Activated CD4-positive, CD25-positive, alpha-beta regulatory T cell treated with anti-CD3 and anti-CD28 coated beads, Interleukin-2, amount 50 U/mL, for 16 hours (primary cell): ENCODE measurements at places on chromosomes 16 and 17.

GRCh38 chr17:76538941-76539570 is 788 bp upstream of the PRCD start:
- no peak for DNase-seq

DNA sequence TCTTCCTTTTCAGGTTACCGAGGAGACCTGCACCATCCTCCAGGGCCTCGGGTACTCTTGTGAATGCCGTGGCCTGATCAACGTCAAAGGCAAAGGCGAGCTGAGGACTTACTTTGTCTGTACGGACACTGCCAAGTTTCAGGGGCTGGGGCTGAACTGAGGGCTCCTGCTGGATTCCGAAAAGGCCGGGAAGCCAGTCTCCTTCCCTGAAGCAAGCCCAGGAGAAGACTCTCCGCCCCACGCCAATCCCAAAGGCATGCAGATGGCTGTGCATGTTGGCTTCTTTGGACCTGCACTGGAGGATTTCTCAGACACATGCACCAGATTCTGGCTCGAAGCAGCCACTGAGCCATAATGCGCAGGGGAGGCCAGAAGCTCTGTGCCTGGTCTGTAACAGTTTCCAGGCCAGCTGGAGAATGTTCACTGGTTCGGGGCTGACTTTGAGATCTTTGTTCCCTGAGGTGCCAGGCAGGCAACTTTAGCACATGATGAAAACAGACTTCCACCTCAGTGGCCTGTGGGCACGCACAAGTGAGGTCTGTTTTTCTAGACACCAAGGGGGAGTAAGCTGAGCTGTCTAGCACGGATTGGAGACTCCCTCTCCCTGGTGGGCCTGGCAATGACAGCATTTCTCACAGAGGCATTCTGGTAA is 49.1 kb downstream of the ADCY7 start:
- DNase-seq: no peak

DNA sequence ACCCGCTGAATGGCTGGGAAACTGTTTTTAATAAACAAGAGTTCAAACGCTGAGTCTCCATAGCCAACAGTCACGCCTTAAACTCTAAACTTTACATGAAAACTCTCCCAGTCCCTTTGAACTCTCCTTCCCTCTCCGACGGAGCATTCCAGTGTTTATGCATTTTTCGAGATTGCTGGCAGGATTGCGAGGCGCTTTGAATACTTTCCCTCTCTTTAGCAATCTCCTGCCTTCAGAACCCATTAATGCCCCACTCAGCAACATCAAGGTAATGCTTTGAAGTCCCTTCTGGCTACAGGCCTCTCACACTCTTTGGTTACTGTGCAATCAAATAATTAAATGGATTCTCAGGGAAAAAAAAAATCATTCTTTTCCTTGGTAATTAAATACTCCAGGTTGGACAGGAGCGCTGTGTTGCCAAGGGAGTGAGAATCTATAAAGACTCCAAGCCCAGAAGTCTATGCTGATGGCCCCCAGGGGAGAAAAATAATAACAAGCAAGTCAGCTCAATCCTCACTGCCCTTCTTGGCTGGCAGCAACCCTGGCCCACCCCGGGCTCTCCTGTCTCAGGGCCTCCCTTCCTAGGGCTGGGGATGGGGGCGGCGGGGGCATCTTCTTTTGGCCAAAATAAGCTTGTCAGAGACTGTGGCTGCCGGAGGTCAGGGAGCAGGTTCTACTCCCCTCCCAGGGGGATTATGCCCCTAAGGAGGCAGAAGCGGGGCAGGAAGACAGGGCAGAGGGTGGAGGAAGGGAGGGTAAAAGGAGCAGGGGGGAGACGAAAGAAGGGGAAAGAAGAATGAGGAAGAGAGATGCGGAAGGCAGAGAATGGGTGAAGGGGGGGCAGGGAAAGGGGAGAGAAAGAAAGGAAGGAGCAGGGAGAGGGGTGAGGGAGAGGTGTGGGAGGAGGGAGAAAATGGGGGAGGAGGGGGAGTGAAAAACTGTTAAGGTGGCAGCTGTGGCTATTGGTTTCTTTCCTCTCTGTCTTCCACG is 45.2 kb downstream of the AXIN2 start:
- DNase-seq: no peak

DNA sequence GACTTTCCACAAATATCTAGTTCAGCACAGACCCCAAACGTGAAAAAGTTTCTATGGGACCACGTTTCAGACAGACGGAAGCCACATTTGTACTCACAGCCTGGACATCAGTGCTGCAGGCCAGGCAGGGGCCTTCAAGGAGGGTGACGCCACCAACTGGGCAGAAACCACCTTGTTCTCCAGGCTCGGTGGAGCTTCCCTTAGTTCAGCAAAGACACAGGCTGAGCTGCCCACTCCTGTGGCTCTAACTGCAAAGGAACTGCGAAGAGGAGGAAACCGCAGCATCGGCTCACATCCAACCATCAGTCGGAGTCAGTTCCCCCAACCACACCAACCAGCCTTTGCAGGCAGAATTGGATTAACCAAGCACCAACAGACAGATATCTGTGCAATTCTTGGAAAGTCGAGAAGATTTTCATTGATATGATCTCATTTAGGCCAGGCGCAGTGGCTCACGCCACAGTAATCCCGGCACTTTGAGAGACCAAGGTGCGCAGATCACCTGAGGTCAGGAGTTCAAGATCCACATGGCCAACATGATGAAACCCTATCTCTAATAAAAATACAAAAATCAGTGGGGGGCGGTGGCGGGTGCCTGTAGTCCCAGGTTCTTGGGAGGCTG is 73.3 kb upstream of the CNEP1R1 start:
- no peak for DNase-seq

GRCh38 chr17:44033861-44034408 is 19.2 kb upstream of the TMEM101 start:
- DNase-seq: no peak

- DNase-seq: no peak
Measured at GRCh38 chr16:79163691-79164387, 436.7 kb downstream of the MAF start.

DNA sequence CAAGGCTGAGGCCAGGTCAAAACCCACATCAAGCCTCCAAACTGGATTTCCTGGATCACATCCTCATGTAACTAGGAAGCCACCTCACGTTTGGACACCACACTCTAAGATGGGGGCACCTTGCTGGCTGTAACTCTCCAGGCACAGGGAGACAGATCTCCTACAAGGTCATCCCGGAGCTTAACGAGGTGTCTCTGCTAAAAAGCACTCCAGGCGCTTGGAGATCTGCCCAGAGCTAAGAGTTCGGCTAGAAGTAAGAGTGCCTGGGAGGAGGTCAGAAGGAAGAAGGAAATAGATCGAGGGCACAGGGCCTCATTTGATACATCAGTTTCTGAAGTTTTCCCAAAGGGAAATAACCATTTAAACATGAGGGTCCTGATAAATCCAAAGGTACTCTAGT is 15.9 kb downstream of the PSMB3 start:
- DNase-seq: no peak

GRCh38 chr17:63696381-63696961 is 3.5 kb downstream of the LIMD2 start:
- DNase-seq: no peak

DNA sequence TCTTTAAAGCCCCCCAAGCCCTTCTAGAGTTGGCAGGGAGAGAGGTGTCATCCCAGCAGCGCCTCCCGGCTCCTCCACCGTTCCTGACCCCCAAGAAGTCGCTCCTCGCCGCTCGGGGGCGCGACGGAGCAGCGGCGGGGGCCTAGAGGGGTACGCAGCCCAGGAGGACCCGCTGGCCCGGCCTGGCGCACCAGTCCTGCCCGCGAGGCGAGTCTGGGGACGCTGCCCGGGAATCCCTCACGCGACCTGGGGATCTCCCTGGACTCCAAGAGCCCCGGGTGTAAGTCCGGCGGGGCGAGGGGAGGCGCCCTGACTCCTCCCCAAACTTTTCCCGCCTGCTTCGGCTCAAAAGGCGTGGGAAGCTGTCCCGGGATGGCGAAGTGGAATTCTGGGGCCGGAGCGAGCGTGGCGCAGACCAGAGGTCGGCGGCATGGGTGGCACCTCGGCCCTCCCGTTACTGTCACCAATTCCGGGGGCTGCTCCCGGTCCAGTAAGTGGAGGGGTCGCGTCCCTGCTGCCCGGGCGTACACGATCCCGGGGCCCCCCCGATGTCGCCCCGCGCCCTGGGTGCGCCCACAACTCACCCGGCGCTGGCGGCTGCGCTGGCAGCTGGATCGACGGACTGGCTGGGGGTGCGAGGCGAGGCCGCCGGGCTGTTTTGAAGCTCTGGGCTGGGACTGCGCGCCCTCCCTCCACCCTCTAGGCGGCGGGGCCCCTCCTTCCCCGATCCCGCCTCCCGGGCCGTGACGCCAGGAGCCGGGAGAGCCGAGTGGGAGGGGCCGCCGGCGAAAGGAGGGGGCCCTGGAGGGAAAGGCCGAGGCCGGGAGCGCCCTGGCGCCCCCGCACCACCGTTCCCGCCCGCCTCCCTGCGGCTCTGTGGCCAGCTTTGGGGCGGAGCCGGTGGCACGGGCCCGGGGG is at the start of gene EMP2:
Gene EMP2 (minus strand): TSS at position 634 of the 918 bp plus-strand sequence. CDS start 32,981 bp downstream, outside the sequence.
- no peak for DNase-seq

DNA sequence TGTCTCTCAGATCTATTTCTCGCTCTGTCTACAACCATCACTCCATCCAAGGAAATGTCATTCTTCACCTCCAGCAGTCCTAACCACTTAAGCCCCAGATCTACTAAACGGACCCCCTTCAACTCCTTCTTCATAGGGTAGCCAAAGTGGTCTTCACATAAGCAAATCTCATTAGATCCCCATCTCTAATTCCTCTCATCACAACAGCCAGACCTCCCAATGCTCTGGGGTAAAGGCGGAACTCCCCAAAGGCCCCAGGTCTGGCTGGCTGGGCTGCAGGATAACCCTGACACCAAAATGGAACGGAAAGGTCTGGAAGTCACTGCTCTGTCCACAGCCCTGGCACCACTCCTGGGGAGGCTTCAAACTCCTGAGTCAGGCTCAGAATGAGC is 11.1 kb downstream of the ST3GAL2 start:
- DNase-seq: no peak

DNA sequence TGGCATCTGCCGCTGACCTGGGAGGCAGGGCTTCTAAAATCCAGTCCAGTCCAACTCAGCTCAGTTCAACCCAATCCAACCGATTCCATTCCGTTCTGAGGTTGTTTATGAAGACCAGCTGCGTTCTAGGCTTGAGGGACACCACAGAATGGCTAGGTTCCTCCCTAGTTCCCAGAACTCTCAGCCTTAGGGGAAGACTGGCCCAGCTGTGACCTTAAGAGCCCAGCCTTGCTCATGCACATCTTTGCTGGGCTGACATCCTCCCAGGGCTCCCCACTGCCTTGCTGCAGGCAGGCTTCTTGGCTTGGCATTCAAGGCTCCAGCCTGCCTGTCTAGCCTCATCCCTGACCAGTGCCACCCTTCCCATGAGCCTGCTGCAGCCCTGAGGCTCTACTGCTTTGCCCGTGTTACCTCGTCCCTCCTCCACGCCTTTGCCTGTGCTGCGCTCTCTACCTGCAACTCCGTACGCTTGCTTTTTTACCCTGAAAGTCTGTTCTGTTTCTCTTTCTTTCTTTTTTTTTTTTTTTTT is 7.9 kb downstream of the SLC12A3 start:
- no peak for DNase-seq

DNA sequence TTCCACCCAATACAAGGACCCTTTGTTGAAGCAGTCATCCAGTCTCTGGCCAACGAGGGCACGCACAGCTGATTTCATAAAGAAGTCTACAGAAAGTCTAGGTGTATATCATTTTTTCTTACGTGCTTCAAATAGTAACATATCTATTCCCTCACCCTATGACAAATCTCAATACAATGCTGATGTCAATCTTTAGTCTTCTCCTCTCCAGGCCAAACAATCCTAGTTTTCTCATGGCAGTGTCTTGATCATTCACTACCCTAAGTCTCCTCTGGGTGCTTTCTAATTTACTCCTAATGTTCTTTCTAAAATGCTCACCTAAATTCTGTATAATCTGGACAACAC is 92.6 kb downstream of the CACNG1 start:
- DNase-seq: no peak

GRCh38 chr17:62871291-62871690 is 63.2 kb upstream of the MARCHF10 start:
- DNase-seq: no peak

- no peak for DNase-seq
Measured at GRCh38 chr17:14752011-14752410, 451.1 kb downstream of the HS3ST3B1 start.

DNA sequence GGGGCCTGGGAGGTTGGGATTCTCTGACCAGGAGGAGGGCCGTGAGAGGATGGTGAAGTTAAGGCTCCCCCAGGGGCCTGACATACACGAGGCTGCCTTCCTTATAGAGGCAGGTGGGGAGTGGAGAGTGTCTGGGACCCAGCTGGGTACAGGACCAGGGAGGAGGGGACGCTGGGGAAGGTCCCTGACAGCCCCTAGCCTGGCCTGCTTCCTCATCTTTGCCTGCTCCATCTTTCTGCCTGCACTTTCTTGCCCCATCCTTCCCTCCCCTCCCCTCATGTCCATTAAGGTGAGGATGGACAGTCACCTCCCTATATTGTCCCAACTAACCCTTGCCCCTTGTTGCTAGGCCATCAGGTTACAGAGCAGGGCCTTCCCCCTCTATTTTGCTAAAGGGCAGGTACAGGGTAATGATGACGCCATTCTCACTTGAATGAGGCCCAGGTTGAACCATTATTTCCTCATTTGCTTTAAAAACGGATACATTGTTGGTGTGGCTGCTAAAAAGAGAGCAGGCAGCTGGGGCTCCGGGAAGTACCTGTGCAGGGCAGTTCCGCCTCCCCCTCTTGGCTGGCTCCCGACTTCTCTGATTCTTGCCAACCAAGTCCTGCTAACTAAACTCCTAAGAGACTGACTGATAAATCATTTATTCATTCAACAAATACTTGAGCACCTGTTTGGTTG is 1.3 kb downstream of the C17orf99 start:
- no peak for DNase-seq

DNA sequence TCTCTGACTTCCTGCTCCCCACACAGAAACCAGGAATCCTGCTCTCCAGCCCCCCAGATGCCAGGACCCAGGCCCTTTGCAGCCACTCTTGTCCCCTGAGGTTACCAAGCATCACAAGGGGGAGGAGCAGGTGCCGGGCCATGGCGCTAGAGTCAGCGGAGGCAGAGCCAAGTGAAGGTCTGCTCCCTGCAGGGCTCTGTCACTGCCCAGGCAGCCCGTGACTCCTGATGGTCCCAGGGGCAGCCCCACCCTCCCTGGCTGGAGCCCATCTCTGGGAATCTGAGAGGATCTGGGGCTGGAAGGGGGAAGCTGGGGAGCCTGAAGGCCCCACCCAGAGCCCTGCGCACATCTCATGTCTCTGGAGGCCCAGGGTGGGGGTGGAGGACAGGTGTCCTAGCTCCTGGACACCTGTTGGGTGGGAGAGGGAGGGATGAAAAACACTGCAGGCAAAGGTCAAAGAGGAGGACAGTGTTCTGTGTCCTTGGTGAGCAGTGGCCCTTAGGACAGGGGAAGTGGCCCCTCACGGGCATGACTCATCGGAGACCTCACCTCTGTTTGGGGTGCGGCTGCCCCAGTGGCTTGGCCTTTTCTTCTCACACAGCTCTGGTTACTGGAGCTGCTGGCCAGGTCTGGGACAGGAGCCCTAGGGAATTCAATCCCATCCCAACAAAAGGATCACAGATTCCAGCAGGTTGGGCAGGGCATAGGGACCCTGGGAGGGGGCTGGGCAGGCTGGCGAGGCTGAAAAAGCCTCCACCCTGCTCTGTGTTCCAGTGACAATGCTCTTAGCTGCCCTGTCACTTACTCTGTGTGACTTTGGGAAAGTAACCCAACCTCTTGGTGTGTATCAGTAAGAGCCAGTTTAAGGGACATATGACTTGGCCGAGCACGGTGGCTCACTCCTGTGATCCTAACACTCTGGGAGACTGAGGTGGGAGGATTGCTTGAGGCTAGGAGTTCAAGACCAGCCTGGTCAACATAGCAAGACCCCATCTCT is at the start of gene PRSS36:
Gene PRSS36 (minus strand): TSS at position 173 of the 997 bp plus-strand sequence. CDS start 31 bp downstream, at position 142.
- DNase-seq: no peak

- DNase-seq: no peak
Measured at GRCh38 chr16:83968891-83969649, 1.0 kb downstream of the NECAB2 start.
